ENCODE measurements at places on chromosomes 13 and 19.

DNA sequence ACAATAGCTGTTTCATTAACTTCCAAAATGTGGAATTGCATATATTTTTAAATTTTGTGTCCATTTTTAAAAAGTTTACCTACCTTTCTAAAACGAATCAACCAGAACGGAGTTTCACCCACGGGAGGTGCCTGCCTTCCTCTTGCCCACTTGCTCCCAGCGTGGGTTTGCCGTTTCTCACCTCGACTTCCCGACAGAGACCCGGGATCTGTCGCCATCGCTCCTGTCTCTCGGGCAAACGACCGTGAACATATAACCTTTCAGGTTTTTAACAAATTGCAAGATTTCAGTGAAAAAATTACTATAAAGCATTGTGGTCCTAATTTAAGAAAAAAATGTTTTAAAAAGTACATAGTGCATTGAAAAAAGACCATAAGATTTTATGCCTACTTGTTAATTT is 4.2 kb downstream of the TMEM255B start:
- DNase-seq, result peak; percentile 39

GRCh38 chr13:53004573-53004972 is 24.0 kb upstream of the OLFM4 start:
- no peak for DNase-seq

DNA sequence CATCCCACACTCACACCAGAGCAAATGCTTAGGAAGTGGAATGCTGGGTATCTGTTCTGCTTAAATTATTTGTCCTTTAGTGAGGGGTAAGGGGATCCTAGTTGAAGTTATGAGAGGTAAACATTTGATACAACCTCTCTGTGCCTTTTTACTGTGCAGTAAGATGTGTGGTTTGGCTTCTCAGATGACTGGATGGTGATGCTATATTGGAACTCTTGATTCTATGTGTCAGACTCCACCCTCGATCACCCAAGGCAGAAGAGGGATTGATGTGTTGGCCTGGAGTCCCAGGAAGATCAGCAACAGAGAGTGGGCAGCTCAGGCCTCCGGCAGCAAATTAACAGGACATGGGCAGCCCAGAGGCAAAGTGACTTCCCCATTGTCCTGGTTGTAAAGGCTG is 66.7 kb downstream of the SIPA1L3 start:
- no peak for DNase-seq

GRCh38 chr13:86135856-86136255 is 336.6 kb upstream of the SLITRK6 start:
- DNase-seq, result peak; percentile 23

- DNase-seq, result no peak
Measured at GRCh38 chr19:29384656-29385055, 141.1 kb upstream of the VSTM2B start.

GRCh38 chr13:99398071-99398470 is 90.9 kb upstream of the GPR183 start:
- DNase-seq, result no peak

DNA sequence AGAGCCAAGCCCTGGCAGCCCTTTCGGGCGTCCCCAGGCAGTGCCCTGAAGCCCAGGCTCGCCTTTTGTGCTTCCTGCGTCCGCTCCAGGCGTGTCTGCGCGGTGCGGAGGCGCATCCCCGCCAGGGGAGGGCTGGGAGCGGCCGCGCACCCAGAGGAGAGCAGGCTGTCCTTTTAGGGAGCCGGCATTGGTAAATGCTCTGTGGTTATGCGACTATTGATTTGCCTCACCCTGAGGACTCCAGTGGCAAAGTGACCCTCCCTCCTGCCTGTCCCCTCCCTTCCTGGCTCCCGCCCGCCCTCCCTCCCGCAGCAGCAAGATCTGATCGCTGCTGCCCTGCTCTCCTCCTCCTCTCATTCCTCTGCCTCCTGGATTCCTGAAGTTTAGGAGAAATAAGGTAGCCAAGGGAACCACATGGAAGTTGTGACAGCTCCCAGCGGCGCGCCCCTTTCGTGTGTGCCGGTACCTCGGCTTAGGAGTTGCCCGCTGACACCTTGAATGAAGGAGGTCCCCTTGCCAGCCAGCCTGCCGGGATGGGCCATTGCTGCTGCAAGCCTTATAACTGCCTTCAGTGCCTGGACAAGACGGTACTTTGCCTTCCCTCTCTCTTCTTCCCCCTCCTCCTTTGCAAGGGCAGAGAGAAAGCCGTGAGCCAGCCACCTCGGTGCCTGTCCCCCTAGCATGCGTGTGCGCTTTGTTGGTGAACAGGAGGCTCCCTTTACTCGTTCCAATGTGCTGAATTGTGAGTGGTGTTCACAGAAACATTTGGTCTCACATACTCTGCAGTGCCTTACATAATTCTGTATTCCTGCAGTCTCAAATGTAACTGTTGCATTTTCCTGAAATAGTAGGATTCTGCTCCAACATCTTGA is 166.9 kb downstream of the SLC7A1 start:
- no peak for DNase-seq

DNA sequence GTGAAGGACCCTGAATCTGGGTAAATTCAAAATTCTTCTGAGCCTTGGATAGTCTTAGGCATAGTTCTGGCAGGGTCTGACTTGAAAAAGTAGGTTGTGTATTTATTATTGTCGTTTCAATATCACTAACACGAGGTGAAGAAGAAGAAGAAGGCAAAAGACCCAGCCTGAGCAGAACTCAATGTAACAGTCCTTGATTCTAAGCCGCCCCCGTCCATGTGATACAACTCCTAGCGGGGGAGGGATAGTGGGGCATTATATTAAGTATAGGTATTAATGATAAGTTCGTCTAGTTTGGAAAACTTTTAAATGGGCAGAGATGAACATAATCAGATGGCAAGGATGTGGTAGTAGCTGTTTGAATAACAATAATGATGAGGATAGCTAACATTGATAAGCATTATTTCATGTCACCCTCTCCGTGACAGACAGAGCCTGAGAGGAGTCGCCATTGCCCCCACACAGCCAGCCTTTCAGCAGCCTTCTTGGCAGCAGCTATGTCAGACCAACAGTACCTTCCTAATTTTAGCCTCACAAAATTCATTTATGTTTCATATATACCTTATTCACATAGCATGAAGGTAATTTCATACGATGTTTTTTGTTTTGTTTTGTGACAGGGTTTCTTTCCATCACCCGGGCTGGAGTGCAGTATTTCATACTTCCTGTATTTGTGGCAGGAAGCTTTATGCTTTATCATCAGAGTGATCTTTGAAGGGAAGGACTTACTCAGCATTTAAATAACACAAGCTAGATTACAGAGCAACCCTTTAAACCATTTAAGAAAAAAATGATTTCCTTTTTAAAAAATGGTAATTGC is 64.4 kb upstream of the NPAS1 start:
- DNase-seq, result peak; percentile 76
